Tibial artery (tissue), 4 donors: ENCODE measurements at places on chromosomes 12 and 14.
A peak's percentile ranks its signal among the peaks of the same experiment; 100 is the strongest.

GRCh38 chr14:99230208-99231151, 41.5 kb downstream of the BCL11B start:
- H3K27me3 ChIP-seq, result no peaks in the 10 kb centered on the region
- no peak overlapping the region for H3K27ac ChIP-seq
- H3K4me1 ChIP-seq, result no peaks in the 10 kb centered on the region

DNA sequence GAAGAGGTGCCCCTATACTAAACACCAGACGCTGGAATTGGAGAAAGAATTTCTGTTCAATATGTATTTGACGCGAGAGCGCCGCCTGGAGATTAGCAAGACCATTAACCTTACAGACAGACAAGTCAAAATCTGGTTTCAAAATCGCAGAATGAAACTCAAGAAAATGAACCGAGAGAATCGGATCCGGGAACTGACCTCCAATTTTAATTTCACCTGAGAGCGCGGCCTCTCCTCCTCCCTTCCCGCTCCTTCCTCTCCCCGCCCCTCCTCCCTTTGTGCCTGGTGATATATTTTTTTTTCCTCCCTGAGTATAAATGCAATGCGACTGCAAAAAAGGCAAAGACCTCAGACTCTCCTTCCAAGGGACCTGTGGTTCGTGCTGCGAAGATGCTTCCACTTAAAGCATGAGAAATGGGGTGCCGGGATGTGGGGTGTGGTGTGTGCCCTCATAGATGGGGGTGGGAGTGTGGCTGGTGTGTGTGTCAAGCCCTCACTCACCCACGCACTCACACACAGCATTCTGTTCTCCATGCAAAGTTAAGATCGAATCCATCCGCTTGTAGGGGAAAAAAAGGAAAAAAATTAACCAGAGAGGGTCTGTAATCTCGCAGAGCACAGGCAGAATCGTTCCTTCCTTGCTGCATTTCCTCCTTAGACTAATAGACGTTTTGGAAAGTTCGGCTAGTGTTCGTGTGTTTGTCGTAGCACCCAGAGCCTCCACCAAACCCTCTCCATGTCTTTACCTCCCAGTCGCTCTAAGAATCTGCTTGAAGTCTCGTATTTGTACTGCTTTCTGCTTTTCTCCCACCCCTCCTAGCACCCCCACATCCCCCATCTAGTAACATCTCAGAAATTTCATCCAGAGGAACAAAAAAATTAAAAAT, 4.5 kb downstream of the HOXC10 start:
- no peaks in the 10 kb centered on the region for H3K36me3 ChIP-seq
- H3K4me1 ChIP-seq, result peaks cover 5% of the 10 kb centered on the region
- H3K27me3 ChIP-seq, result no peaks in the 10 kb centered on the region
- peak overlapping the region; percentile 98 for H3K27ac ChIP-seq
- H3K4me3 ChIP-seq, result peak overlapping the region; percentile 64

DNA sequence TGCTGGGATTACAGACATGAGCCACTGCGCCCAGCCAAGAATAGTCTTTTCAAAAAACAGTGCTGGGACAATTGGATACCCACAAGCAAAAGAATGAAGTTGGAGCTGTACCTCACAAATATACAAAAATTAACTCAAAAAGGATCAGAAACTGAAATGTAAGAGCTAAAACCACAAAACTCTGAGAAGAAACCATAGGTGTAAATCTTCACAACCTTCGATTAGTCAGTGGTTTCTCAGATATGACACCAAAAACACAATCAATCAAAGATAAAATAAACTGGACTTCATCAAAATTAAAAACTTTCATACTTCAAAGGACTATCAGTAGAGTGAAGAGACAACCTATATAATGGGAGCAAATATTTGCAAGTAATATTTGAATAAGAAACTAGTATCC, 35.3 kb downstream of the SLC25A47 start:
- H3K36me3 ChIP-seq, result peaks cover 67% of the 10 kb centered on the region
- H3K4me1 ChIP-seq, result no peaks in the 10 kb centered on the region
- H3K27me3 ChIP-seq, result no peaks in the 10 kb centered on the region
- H3K4me3 ChIP-seq, result no peak overlapping the region

DNA sequence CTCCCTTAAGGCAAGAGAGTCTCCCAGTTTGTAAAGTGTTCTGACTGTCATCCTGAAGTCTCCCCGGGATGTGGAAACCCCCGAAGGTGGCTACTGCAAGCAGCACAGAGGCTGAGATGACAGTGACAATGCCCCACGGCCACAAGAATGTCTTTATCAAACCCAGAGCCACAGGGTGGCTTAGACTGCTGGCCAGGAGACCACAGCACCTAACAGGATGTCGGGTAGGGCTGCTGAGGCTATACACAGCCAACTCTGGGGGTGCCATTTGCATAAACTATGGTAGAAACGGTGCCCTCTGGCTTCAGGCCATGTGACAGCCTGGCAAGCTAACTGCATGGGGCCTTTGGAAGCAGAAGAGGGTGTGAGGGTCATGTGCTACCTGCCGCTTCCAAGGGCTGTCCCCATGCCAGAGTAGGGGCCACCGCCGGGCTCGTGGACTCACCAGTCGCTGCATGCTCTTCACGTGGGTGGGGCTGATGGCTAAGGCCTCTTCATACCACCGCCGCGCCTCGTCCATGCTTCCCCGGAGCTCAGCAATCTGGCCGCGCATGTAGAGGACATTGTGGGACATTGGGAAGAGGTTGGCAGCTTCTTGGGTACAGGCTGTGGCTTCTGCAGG, 180.9 kb downstream of the CALM1 start:
- DNase-seq, result peak; percentile 62
- no peak overlapping the region for H3K27ac ChIP-seq
- no peaks in the 10 kb centered on the region for H3K27me3 ChIP-seq
- H3K36me3 ChIP-seq, result peaks cover 19% of the 10 kb centered on the region
- no peak overlapping the region for H3K4me3 ChIP-seq

DNA sequence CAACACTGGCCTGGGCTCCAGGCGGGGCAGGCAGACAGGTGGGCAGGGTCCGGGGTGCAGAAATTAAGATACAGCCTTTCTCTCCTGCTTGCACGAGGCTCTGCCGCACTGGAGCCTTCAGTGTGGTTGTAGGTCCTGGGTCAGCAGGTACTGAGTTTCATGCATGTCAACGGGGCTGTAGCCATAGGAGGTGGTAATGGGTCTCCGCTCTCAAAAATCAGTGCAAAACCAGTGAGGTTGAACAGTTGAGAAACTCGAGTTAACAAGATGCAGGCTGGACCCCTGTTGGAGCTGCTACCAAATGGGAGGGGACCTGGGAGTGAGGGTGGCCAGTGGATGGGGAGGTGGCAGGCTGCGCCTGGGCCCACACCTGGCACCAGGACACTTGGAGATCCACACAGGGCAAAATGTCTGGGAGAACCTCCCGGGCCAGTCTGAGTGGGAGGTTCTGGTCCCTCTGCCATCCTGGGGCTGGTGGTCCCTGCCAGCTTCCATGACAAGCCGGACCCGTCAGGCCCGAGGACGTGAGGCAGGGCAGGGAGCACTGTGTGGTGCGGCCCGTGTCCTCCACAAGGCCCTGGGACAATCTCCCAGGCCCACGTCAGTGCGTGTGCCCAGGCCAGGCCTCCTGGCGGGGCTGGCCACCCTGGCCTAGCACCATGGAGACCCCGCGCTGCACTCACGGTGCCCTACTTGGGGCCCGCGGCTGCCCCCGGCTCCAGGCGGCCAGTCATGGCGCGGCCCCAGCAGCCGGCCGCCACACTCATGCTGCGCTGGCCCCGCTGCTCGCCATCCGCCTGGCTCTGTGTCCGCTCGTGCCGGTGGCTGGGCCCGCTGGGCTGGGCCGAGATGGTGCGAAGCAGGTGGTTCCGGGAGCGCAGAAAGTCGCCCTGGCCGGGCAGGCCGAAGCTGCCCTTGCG, 5.1 kb downstream of the ARL6IP4 start:
- H3K27me3 ChIP-seq, result no peaks in the 10 kb centered on the region
- H3K4me3 ChIP-seq, result no peak overlapping the region
- DNase-seq, result no peak

GRCh38 chr12:120257041-120257821, 8.3 kb downstream of the PXN start:
- peak overlapping the region; percentile 82 for H3K27ac ChIP-seq
- H3K4me1 ChIP-seq, result no peaks in the 10 kb centered on the region
- peaks cover 6% of the 10 kb centered on the region for H3K36me3 ChIP-seq
- no peak overlapping the region for H3K4me3 ChIP-seq

DNA sequence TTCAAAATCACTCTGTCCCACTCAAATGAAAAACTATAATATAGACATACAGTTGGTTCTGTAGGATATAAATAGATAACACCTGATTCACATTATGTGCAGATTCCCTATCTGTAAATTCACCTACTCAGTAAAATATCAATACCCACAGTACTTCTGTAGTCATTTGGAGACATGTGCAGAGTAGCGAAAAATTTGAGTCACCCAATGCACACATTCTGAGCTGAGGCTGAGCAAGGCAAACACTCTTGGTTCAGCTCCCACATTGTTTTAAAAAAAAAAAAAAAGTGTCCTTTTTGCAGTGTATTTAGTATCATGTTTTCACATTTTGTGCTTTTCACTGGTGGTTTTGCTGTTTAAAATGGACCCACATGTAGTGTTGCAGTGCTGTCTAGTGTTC, 27.3 kb upstream of the BBS10 start:
- no peaks in the 10 kb centered on the region for H3K4me1 ChIP-seq
- H3K36me3 ChIP-seq, result peaks cover 29% of the 10 kb centered on the region
- H3K27ac ChIP-seq, result no peak overlapping the region
- no peak overlapping the region for H3K4me3 ChIP-seq
- no peaks in the 10 kb centered on the region for H3K27me3 ChIP-seq

- H3K27ac ChIP-seq, result peak overlapping the region; percentile 96
- H3K4me3 ChIP-seq, result peak overlapping the region; percentile 53
- no peaks in the 10 kb centered on the region for H3K27me3 ChIP-seq
Observed at GRCh38 chr12:52045794-52046199, 5.4 kb upstream of the NR4A1 start.

- no peaks in the 10 kb centered on the region for H3K36me3 ChIP-seq
- H3K4me1 ChIP-seq, result no peaks in the 10 kb centered on the region
- no peaks in the 10 kb centered on the region for H3K27me3 ChIP-seq
- no peak overlapping the region for H3K27ac ChIP-seq
Observed at GRCh38 chr14:101501341-101501740, 60.0 kb upstream of the DIO3 start.

- no peak overlapping the region for H3K27ac ChIP-seq
- DNase-seq, result no peak
- peak overlapping the region; percentile 27 for H3K4me3 ChIP-seq
- peaks cover 61% of the 10 kb centered on the region for H3K27me3 ChIP-seq
- H3K36me3 ChIP-seq, result peaks cover 23% of the 10 kb centered on the region
Observed at GRCh38 chr12:49093792-49094159, 825 bp downstream of the DHH start.

DNA sequence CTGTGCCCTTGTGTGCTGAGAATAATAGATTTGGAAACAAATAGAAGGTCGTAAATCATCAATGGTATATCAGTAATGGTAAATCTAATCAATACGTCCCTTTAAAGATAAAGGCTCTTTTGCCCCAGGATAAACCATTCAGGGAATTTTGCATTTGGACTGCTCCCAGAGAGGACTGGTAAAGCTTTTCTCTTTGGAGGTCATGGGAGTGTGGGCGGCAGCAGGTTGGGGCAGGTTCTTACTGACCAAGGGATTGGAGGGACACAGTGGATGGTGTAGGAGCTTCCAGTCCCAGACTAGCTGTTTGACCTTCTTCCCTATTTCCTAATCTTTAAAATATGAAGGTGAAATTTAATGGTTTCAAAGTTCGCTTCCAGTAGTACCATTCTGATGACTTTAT, 87.8 kb upstream of the NTF3 start:
- H3K4me1 ChIP-seq, result no peaks in the 10 kb centered on the region
- H3K4me3 ChIP-seq, result no peak overlapping the region
- H3K27me3 ChIP-seq, result no peaks in the 10 kb centered on the region
- no peak for DNase-seq
